ENCODE measurements at places on chromosomes 2 and 18. TPM values are rescaled to one million over a fixed set of nuclear protein-coding genes. Genes with fewer than 3 reads are reported as not detected.

The PLCL1 gene
- 0.88 TPM for total RNA-seq

The RELCH gene
- total RNA-seq, result 13.6 TPM

The CCDC148 gene
- under 0.01 TPM for total RNA-seq

The GAL3ST2 gene
- total RNA-seq, result 0.64 TPM

The GTF3C2 gene
- 44.7 TPM for total RNA-seq

The CCDC68 gene
- total RNA-seq, result 20.2 TPM

The POTEJ gene
- not detected for total RNA-seq

The ITM2C gene
- 311 TPM for total RNA-seq

The NOL4 gene
- not detected for total RNA-seq

The ELOA2 gene
- not detected for total RNA-seq

The RGPD3 gene
- under 0.01 TPM for total RNA-seq

The MYO5B gene
- 2.3 TPM for total RNA-seq

The CETN1 gene
- total RNA-seq, result not detected

The GAD1 gene
- not detected for total RNA-seq

The EN1 gene
- 0.32 TPM for total RNA-seq

The TMBIM1 gene
- 102 TPM for total RNA-seq

The TDRD15 gene
- total RNA-seq, result not detected

The LYPD6B gene
- total RNA-seq, result 0.13 TPM

The RIT2 gene
- not detected for total RNA-seq

The LYPD6 gene
- total RNA-seq, result not detected

The ZNF804A gene
- 4.2 TPM for total RNA-seq

The CRACDL gene
- total RNA-seq, result 0.24 TPM

The NGEF gene
- 3.0 TPM for total RNA-seq

The LAMA1 gene
- total RNA-seq, result 16.0 TPM

The RESP18 gene
- total RNA-seq, result not detected

The RND3 gene
- total RNA-seq, result 63.7 TPM

The SNORC gene
- total RNA-seq, result 6.8 TPM

The C2orf15 gene
- total RNA-seq, result not detected

The RUFY4 gene
- not detected for total RNA-seq

The MAPK4 gene
- 0.16 TPM for total RNA-seq

The CAPN14 gene
- total RNA-seq, result not detected

The CDK5R2 gene
- not detected for total RNA-seq

The APOB gene
- total RNA-seq, result not detected

The SIX3 gene
- total RNA-seq, result not detected

The LRRC30 gene
- not detected for total RNA-seq

The ZBTB7C gene
- total RNA-seq, result not detected

The TEX44 gene
- total RNA-seq, result not detected

The TMEM37 gene
- total RNA-seq, result 9.8 TPM

The TUBA4B gene
- total RNA-seq, result not detected

The CPO gene
- total RNA-seq, result not detected

The DSC2 gene
- 1.7 TPM for total RNA-seq

The SMC6 gene
- total RNA-seq, result 14.0 TPM

The ZNF236 gene
- 4.8 TPM for total RNA-seq

The MRO gene
- total RNA-seq, result not detected

The DPP4 gene
- 13.3 TPM for total RNA-seq

The PJVK gene
- total RNA-seq, result 2.9 TPM

The DTNB gene
- total RNA-seq, result 4.2 TPM

The CCDC74B gene
- total RNA-seq, result 5.4 TPM

The EML4 gene
- 28.4 TPM for total RNA-seq
